ENCODE measurements at places on chromosomes 2 and 18.

GRCh38 chr2:33047939-33048338 lies 101.2 kb downstream of the LTBP1 start:
- no peak for DNase-seq

DNA sequence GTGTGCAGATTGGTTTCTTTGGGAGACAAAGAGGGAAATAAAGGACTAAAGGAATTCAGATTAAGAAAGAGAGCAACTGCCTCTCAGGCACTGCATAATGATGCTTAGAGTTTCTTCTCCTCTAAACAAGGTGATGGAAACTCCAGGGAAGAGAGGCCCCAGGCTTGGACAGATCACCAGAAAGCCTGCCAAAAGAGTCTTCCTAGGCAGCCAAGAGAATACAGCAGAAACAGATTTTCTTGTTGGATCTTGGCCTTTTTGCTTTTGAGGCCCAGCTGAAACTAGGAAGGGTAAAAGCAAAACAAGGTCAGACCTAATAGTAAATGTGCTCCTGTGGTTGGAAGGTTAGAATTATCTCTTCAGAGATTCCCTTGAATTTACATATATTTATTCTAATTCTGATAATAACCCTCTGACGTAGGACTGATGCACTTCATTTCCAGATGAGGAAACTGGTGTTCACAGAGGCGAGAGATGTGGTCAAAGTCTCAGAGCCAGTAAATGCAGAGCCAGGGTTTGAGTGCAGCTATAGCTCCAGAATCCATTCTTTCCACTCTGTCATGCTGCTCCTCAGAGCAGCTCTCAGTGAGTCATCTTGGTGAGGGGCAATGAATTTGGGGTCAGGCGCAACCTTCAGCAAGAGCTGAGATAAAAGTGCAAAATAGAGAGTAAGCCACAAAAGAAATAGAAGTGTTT lies 142.3 kb upstream of the FBXO11 start:
- DNase-seq: no peak

- DNase-seq: no peak
These were observed 1260.9 kb downstream of the LRP1B start for GRCh38 chr2:140869925-140870324.

DNA sequence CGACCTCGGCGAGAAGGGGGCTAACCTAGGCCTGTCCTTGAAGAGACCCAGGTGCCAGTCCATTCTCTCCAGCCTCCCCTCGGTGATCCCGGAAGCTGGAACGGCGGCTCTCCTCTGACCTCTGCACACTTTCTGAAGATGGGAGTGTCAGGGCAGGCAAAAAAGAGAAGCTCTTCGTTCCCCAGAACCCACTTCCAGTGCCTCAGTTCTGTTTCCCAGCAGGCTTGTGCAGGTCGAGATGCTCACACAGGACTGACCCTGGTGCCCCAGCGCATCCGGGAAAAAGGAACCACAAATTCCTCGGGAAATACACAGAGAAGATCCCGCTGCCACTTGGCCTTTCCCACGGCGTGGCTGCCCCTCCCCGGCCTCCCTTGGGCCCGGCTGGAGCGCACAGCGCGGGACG lies 681 bp upstream of the PTPN18 start:
- no peak for DNase-seq

DNA sequence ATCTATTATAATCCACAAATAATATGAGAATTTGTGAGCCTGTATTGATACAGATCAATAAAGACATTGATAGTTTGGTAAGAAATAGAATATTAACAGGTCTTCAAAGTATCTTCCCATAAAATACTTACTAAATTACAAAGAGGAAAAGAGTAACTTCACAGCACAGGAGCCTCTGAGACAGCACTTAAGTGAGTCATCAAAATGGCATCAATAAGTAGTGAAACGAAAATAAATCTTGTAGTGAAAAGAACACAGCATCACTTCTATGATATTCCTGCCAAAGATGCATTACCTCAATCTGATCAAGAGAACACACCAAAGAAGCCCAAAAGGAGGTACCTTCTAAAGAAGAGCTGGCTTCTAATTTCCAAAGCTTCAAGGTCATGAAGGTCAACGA lies 116.4 kb downstream of the CBLN2 start:
- peak; percentile 25 for DNase-seq
